Choroid plexus epithelial cell (primary cell): ENCODE measurements at places on chromosomes 1 and 21.

GRCh38 chr1:213519098-213519497 is 468.1 kb downstream of the RPS6KC1 start:
- no peak for DNase-seq

- peak; percentile 1 for DNase-seq
Observed at GRCh38 chr1:239719642-239720258, 333.4 kb downstream of the CHRM3 start.

DNA sequence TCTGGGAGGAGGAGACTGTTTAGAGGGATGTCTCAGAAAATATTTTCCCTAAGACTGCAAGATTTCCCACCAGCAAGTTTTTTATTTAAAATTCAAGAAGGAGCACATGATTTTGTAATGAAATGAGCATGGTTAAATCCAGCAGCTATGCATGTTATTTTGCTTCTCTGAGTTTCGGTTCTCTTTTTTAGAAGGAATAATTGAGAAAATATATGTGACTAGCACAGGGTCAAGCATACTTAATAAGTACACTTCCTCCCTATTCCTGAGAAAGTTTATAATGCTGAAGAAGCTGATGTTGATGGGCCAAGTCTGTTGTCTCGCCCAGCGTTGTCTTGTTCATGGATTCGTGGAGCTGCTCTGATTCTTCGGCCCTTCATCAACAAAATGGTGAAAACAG is 51.2 kb downstream of the EXO1 start:
- no peak for DNase-seq

GRCh38 chr1:248926401-248927182 is 20.6 kb downstream of the PGBD2 start:
- DNase-seq, result peak; percentile 53

- DNase-seq, result peak; percentile 47
Observed at GRCh38 chr1:171715813-171716251, 26.0 kb downstream of the VAMP4 start.

GRCh38 chr1:42817976-42818375 is 779 bp upstream of the SVBP start:
- DNase-seq, result no peak

GRCh38 chr1:55860798-55861519 is 645.8 kb upstream of the USP24 start:
- DNase-seq, result peak; percentile 40

- no peak for DNase-seq
Observed at GRCh38 chr1:230144010-230144614, 77.1 kb downstream of the GALNT2 start.

DNA sequence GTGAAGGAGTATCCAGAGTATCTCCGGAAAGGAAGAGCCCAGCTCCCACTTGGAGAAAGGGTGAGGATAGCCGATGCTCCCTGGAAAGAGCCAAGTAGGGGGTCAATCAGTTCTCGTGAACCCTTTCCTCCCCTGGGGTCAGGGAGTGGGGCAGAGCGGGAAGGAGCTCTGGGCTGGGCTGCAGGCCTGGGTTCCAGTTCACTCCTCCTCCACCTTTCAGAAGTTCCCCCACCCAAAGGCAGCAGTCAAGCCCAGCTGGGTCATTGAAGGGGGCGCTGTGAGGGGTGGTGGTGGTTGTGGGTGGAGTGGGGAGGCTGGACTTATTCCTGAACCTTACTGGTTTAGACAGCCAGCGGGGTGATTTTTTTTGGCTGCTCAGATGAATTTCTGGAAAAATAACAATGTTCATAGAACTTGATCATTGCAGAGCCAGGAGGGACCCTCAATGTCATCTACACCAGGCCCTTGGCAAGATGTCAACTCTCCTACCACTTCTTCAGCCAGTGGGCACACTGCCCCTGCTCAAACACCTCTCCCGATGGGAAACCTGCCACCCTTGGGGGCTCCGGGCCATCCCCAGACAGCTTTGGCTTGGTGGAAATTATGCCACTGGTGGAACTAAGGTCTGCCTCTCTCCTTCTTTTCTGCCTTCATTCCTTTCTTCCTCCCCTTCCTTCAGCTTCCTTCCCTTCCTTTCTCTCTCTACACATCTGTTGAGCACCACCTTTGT is 235.8 kb downstream of the TRABD2B start:
- no peak for DNase-seq

- peak; percentile 85 for DNase-seq
Observed at GRCh38 chr1:63794939-63795378, 21.1 kb downstream of the ROR1 start.

DNA sequence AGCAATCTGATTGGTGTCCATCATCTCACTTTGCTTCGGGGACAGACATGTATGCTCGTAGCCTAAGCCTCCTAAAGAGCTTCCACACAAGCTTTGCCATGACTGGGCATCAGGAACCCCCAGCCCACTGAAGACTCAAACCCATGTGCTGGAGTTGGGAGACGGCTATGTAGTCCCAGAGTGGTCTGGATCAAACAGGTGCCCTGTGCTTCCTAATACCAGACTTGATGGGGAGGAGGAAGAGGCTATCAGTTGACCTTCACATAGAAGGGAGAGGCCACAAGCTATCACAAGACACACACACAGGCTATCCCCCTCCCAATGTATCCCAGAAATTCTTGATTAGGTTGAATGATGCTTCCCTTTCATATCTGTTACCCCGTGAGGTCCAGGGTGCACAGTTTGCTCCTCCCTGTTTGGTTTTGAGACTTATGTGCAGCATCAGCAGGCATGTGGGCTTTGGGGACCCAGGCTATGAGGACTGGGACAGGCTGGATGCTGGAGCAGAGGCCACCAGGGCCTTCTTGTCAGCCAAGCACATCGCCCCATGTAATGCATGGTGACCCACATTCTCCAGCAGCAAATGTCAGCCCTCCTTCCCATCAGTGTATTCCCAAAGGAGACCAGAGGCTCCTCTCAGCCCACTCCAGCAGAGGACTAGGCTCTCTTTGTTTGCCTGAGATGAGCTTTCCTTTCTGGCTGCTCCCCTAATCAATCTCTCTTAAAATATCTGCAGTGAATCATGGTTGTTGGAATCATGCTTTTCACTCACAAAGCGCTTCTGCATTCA is 159.8 kb downstream of the GRIK3 start:
- no peak for DNase-seq

DNA sequence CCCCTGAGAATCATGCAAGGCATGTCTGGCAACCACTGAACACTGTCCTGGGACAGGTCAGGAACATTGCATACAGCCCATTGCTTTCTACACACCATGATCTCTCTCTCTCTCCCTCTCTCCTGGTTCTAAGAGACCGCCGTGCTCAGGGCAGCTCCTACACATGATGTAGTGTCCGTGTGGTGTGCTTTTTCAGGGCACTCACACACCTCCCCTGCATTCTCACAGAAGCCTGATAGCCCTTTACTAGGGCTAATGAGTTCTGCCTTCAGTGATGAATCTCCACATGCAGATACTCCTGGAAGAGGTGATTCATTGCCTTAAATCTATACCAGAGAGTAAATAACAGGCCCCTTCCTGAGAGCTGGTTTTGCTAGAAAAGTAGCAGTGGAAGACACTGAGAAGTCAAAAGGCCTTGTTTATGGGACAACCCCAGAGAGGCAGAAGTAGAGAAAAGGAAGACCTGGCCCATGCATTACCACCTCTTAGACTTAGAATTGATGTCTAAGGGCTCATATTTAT is 7.2 kb upstream of the OLFML2B start:
- DNase-seq, result no peak

GRCh38 chr21:16033193-16033592 is 303.4 kb downstream of the USP25 start:
- no peak for DNase-seq

DNA sequence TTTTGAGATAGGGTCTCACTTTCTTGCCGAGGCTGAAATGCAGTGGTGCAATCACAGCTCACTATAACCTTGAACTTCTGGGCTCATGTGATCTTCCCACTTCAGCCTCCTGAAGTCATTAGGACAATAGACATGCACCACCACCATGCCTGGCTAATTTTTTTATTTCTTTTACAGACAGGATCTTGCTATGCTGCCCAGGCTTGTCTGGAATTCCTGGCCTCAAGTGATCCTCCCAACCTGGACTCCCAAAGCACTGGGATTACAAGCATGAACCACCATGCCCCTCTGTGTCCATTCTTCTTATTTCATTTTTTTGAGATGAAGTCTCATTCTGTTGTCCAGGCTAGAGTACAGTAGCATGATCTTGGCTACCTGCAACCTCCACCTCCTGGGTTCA is 12.0 kb upstream of the KLHL20 start:
- DNase-seq, result no peak

- DNase-seq, result peak; percentile 84
Observed at GRCh38 chr1:76901158-76901767, 34.0 kb downstream of the ST6GALNAC5 start.

GRCh38 chr21:18350216-18350615 is 53.4 kb downstream of the TMPRSS15 start:
- DNase-seq, result peak; percentile 72

DNA sequence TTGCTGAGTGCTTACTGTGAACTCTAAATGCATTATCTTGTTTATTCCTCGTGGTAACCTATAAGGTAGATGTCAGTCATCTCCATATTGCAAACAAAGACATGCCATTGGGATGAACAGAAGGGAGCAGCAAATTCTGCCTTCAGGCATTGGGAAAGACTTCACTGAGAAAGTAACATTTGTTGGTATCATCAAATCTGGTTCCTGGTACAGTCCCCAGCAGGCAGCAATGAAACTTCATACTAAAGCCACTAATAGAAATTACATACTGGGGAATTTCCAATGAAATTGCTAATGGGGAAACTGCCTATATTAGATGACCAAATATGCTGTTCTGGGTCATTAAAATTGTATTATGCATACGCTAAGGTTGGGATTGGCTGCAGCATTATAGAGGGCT is 47.3 kb upstream of the ST6GALNAC5 start:
- no peak for DNase-seq

DNA sequence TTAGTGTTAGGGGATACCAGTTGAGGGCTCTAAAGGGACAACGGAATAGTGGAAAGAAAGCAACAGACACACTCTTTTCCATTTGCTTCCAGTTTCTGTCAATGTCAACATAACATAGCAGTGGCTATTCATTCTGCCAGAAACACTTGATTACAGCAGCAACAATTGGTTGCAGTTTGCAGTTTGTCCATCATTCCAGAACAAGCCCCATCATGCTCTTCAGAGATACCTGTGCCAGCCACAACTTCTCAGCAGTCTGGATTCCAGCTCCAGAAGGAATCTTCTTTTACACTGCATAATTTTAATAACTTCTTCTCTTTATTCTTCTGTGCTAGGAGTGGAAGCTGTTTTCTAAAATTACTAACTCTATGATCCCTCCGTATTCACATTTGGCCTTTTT is 1521.4 kb downstream of the PLA2G4A start:
- no peak for DNase-seq

DNA sequence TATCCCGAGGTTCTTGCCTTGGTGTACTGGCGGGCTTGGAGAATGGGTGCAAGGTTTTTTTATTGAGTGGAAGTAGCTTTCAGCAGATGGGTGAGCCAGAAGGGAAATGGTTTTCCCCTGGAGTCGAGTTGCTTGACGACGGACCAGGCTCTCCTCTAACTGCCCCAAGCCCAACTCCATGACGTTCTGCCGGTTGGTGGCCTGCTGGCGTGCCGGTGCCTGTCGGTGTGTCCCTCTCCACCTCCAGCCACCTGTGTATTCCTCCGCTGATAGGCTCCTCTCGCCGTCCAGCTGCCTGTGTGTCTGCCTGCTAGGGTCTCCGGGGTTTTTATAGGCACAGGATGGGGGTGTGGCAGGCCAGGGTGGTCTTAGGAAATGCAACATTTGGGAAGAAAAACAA is 34.3 kb upstream of the PTGFRN start:
- no peak for DNase-seq

GRCh38 chr1:186845576-186846210 is 16.9 kb downstream of the PLA2G4A start:
- DNase-seq, result no peak

- DNase-seq, result no peak
Observed at GRCh38 chr1:201090541-201090940, 21.7 kb downstream of the CACNA1S start.

GRCh38 chr21:45982092-45982757 is 655 bp downstream of the COL6A1 start:
- peak; percentile 25 for DNase-seq

GRCh38 chr1:162397943-162398560 is 13.9 kb downstream of the SH2D1B start:
- DNase-seq, result no peak

- no peak for DNase-seq
Observed at GRCh38 chr1:156497743-156498431, 2.7 kb downstream of the MEF2D start.

DNA sequence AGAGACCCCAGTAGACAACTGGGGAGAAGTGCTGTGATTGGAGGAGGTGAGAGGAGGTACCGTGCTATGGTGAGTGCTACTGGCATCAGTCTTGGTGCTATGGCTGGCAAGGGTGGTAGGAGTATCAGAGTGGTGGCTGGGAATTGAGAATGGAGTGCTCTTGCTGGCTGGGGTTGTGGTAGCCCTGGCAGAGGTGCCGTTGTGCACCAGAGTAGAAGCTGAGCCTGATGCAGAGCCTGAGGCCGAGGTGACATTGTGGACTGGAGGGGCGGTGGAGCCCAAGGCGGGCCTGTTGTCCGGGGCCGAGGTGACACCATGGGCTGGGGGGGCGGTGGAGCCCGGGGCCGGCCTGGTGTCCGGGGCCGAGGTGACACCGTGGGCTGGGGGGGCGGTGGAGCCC is 14.6 kb downstream of the TRIM46 start:
- DNase-seq, result no peak

DNA sequence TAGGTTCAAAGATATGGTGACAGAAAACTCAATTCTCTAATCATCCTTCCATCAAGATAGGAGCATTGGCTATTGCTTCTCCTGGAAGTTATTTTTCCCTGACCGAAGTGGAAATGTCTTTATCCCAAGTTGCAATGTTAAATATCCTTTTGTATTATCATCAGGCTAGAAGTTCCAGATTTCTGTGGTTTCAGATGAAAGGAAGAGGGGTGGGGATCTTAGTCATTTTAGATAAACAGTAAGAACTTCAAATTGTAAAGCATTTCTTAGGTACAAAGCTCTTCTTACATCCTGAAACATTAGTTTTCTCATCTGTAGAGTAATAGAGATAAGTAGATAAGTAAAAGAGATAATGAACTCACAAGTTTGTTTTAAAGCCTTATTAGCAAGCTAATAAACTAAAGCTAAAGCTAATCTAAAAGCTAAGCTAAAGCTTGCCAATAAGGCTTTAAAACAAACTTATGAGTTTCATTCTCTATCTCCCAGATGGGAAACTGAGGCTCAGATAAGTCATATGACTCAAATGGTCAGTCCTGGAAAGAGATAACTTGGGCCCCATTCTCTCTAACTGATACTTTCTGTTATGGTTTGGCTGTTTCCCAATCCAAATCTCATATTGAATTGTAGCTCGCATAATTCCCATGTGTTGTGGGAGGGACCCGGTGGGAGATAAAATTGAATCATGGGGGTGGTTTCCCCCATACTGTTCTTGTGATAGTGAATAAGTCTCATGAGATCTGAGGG is 99.2 kb upstream of the KCNK2 start:
- peak; percentile 62 for DNase-seq
